ENCODE measurements at places on chromosomes 4 and X. TPM values are rescaled to one million over a fixed set of nuclear protein-coding genes. Genes with fewer than 3 reads are reported as not detected.

DNA sequence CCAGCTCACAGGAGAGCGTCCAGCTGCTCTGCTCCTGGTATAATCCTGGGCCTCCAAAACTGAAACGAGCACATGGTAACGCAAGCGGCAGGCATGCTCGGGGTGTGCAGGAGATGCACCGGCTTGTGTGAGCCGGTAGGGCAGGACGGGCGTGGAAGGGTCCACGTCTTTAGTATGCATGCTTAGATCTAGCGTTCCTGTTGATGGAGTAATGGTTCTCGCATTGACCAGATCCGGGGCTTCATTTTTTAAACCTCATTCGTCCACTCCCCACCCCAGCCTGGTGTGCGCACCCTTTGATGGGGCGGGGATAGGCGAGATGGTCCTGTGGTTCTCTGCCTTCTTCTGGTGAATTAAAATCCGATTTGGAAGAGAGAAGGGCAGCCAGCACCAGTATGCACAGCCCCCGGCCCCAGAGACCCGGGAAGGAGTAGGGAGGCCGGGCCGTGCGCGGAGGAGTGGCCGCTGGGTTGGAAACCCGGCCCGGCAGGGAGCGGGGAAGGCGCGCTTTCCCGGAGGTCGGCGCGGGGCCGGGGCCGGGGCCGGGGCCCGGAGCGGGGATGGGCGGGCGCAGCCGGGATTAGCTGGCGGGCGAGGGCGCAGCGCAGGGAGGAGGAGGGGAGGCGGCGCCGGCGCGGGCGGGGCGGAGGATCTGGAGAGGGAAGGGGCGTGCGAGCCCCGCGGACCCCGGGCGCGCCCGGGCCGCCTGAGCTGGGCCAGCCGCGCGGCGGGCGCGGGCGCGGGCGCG, 39.9 kb downstream of the FAM149A start:
- DNase-seq: no peak

GRCh38 chr4:113824396-113824795, 62.9 kb upstream of the CAMK2D start:
- DNase-seq: no peak

GRCh38 chrX:40130207-40130606, 32.4 kb upstream of the BCOR start:
- no peak for DNase-seq

DNA sequence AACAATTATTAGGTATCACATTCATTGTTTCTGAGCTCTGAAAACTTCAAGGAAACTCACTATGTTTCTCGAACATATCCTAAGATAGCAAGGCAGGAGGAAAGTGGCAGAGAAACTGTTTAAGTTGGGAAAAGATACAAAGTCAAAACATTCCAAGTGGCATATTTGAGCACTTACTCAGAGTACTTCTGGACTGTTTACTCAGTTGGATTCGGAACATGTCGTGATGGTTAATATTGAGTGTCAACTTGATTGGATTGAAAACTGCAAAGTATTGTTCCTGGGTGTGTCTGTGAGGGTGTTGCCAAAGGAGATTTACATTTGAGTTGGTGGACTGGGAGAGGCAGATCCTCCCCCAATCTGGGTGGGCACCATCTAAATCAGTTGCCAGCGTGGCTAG, 298.3 kb downstream of the IL1RAPL2 start:
- no peak for DNase-seq

DNA sequence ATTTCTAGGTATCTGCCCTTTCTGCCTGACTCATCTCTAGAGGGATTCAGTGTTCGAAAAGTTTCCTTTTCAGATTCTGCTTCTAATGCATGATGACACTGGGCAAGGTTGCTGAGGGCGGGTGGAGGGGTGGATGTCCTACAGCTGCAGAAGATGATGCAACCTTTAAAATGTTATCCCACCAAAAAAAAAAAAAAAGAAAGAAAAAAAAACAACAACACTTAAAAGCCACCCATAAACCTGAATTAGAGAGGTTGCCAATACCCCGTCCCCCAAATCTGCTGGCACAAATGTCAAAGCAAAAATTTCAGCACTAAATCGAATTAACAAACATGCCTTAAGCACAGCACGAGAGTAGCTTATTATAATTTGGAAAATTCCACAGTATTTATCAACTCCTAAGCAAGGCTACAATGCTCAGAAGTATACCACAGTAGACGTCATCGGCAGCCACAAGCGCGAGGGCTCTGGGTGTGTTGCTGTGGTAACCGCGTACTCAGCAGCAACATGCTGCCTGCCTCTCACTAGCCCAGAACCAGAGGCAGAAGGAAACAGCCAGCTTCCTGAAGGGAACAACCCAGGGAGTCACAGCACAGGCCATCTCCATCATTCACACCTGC, 167.5 kb upstream of the MAP3K15 start:
- no peak for DNase-seq

DNA sequence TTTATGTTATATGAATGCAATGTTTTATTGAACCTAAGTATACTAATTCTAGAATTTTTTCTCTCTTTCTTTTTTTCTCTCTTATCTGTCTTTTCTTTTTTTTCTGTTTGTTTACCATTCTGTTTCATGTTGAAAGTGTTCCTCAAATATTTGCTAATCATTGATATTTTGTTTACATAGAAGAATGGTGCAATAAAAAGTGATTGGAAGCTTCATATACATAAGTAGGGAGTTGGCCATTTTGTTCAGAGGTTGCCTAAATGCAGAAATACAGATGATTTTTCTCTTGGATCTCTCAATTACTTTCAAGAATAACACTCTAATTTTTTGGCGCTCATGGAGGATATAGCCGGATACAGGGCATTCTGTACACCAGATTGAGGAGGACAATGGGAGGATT, 5.7 kb upstream of the SERTM2 start:
- DNase-seq: no peak

DNA sequence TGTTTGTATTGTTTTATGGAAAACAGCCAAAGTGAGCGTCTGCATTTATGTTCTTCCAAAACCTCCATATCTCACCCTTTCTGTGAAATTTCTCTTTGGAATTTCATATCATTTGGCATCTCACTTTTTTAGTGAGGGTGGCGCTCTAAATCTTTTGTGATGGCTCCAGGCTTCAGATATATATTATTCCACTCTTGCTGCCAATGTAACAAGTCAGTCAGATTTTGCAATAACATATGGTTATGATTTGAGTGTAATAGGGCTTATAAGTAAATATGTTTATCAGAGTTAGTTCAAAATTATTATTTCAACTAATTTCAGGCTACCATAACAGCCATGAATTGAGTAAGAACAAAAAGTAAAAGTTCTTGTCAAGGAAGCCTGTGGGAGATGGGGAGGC, 314.7 kb downstream of the PDGFC start:
- no peak for DNase-seq

DNA sequence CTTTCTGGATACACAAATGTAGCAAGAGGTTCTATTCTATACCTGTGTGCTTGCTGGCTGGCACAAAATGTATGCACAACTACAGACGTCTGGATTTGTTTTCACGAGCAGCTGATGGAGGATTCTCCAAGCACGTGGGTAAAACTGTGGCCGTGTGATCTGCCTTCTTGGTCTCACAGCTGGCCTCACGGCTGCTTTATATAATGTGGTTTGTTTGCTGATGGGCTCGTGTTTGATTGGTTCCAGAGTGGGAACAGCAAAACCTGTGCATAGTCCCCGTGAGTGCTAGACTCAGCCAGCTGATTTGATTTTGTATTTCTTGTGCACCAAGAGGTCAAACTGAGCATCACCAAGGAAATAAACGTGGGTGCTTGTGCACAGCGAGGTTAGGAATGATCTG, 262.6 kb upstream of the RPS6KA3 start:
- no peak for DNase-seq

GRCh38 chr4:76923619-76924357, 25.8 kb upstream of the SEPTIN11 start:
- no peak for DNase-seq

DNA sequence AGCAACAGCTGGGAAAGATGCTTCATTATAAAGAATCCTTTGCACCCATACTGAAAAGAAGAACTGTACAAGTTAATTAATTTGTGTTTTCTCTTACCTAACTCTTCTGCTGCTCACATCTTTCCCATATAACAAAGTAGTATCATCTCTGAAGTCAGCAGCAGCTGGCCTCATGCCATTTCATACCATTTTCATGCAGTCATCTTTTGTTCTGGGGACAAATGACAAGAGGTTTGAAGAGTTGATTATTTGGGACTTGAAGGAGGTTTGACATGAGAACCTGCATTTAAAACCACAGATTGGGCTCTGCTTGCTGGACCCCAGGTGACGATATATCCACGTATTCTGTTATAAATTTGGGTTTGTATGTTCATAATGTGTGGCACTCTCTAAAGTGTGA, 430.3 kb downstream of the SPRY1 start:
- no peak for DNase-seq

- DNase-seq: no peak
These were observed 17.9 kb downstream of the REELD1 start for GRCh38 chr4:146232131-146232722.

DNA sequence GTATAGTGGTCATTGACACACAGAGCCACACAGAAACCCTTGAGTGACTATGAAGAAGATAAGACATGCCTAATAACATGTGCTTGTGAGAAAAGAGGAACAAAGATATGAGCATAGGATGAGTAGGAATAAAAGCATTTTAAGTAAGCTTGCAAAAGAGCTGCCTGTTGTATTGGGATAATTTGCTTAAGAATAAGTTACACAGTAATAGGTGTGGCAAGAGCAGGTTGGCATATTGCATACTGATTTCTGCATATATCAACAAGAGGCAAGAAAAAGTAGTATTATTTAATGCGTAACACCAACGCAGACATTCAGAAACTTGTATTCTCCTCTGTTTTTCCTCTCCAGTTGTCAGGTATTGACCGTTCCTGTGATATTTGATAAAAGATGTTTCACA, 111.5 kb upstream of the UGT8 start:
- no peak for DNase-seq

DNA sequence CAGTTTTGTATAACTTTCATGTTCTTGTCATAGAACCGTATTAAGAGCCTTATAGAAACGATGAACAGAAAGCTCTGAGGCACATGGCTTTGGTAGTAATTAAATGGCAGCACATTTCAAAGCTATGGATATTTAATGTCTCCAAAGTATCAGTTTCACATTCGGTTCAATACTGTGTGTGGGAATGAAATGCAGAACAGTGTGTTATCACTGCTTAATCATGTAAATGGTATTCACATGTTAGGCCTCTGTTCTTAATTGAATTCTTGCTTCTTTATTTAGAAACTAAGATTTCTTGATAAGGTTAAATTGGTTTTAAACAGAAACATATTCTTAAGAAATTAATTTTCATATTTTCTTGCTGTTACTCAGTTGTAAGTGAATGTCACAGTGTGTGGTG, 701.0 kb upstream of the PITX2 start:
- DNase-seq: no peak

GRCh38 chr4:26406346-26406975, 83.8 kb downstream of the CCKAR start:
- no peak for DNase-seq

DNA sequence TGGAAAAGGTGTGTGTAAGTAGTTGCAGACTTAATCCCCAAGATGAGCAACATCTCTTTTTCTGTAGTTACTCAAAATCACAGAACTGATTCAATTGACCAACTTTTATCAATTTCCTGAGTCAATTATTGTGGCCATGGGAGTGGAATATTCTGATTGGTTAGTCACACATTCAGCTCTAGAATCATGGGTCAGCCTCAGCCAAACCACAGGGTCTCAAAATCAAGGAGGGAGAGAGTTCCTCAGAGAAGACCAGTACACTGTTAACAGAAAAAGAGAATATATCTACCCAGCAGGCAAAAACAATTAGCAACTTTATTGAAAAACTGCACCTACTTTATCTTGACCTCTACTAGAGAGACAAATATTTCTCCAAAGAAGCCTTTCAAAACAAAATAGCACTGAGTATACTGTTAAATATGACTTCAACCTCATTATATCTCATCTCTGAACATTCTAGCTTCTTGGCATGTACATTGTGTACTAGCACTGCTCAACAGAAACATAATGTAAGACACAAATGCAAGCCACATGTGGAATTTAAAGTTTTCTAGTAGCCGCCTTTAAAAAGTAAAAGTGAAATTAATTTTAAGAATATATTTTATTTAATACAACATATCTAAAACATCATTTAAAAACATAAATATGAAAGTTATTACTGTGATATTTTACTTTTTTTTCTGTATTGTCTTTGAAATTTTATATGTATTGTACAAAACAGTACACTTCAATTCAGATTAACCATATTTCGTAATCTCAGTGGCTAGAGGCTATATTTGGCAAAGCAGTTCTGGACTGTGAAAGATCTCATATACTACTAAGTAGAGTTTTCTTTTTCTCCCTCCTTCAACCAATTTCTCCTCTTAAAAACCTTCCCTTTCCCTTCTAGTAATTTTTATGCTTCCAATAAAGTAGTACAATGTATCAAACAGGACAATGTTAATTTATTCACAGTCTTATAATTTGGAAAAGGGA, 11.8 kb upstream of the LCORL start:
- DNase-seq: no peak

GRCh38 chr4:165077034-165077578, 23.4 kb downstream of the TRIM75 start:
- DNase-seq: no peak

GRCh38 chr4:82643994-82644733, 82.4 kb upstream of the TMEM150C start:
- DNase-seq: no peak

DNA sequence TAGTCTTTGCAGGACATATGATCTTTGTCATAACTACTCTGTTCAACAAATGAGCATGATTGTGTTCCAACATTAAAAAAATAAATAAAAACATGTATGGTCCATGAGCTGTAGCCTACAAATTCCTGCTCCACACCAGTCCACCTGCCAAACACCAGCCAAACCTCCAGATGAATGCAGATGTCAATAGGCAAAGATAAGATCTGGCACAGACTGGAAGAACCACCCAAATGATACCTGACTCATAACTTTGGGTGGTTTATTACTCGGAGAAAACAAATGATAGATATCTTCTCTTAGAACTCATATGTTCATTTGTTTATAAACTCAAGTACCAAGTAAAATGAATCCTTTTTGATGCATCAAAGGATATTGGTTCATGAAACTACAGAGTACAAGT, 425.1 kb downstream of the GBA3 start:
- no peak for DNase-seq

GRCh38 chr4:95524729-95525128, 24.0 kb downstream of the UNC5C start:
- DNase-seq: no peak

The GC gene
- total RNA-seq: not detected

The PWWP3B gene
- not detected for total RNA-seq

The PABPC1L2B gene
- not detected for total RNA-seq

The SATL1 gene
- total RNA-seq: not detected

The UGT2B10 gene
- total RNA-seq: not detected

The HPGDS gene
- total RNA-seq: not detected

The RAB39B gene
- total RNA-seq: 0.41 TPM

The ZXDA gene
- total RNA-seq: 1.4 TPM

The VSIG1 gene
- not detected for total RNA-seq

The RTL5 gene
- 0.41 TPM for total RNA-seq

The ODAPH gene
- total RNA-seq: not detected

The HS3ST1 gene
- total RNA-seq: 4.8 TPM

The USP9X gene
- 53.4 TPM for total RNA-seq

The CTAG1A gene
- not detected for total RNA-seq

The ATP10D gene
- 31.5 TPM for total RNA-seq

All from esophagus squamous epithelium (tissue), 5 donors.